ENCODE measurements at places on chromosomes 16 and 17.

GRCh38 chr17:72400863-72401262 is 280.0 kb downstream of the SOX9 start:
- DNase-seq = no peak

GRCh38 chr17:4738136-4739121 is 1.2 kb upstream of the ZMYND15 start:
- no peak for DNase-seq

DNA sequence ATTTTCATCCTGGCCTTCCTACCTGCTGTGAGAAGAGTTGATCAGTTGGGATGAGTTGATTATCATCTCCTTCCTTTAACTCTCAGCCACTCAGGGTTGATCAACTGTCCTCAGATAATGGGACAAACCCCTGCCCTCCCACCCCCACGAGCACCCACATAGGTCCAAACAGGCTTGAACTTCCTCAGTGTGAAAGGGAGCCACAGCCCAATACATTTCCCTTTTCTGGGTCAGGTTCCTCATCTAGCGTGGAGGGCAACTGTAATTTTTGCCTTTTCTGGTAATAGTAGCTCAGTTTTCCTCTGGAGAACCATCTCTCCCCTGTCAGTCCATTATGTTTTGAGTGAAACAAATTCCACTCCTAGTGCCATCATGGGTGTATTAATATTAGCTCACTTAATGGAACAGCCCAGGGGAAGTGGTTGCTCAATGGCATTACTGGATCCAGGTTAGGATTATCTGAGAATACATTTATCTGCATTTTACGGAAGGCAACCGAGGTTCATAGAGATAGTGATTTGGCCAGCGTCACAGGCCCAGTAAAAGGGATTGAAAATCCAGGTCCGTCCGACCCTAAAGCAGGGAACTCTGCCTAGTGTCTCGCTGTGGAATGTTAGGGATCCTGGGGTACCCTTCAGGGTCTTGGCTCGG is 476 bp upstream of the LPCAT2 start:
- DNase-seq = no peak

DNA sequence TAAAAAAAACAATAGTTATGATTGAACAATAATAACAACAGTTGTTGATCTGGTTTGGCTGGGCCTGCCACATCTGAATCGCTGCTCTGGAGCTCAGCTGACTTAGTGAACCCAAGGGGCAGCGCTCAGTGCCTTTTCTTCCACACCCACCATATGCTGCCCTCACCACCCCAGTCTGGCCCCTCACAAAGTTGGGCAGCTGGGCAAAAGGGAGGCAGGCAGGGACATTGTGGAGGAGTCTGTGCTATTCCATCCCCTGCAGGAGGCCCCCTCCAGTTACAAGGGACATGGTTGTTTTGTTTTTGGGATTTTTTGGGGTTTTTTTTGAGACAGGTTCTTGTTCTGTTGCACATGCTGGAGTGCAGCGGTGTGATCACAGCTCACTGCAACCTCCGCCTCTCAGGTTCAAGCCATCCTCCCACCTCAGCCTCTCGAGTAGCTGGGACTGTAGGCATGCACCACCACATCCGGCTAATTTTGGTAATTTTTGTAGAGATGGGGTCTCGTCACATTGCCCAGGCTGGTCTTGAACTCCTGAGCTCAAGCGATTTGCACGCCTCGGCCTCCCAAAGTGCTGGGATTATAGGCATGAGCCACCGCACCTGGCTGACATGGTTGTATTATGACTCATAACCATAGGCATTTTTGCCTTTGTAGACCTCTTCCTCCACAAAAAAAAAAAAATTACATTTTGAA is 8.6 kb upstream of the PECAM1 start:
- DNase-seq = no peak

DNA sequence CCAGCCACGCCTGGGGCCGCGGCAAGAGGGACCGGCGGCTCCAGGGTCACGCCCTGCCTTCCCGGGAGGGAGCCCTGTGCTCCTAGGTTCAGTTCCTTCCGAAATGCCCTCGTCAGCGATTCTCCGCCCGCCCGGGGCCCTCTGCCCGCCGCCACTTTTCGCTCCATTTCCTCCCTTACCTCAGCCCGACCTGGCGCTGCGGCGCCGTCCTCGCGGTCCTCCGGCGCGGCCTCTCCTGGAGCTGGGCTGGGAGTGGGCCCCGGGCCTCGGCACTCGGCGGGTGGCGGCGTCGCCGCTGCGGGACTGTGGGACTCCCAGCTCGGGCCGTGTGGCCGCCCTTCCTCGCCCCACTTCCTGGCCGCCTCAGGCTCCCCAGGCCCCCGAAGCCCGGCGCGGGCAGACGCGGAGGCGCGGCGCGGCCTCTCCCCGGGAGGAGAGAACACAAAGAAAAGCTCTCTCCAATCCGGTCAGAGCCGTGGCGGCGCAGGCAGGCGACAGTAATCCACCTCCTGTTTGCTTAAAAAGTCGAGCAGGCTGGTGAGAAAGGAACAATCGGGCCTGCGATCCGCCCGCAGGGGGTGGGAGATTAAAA is 1.6 kb downstream of the BAHCC1 start:
- no peak for DNase-seq

DNA sequence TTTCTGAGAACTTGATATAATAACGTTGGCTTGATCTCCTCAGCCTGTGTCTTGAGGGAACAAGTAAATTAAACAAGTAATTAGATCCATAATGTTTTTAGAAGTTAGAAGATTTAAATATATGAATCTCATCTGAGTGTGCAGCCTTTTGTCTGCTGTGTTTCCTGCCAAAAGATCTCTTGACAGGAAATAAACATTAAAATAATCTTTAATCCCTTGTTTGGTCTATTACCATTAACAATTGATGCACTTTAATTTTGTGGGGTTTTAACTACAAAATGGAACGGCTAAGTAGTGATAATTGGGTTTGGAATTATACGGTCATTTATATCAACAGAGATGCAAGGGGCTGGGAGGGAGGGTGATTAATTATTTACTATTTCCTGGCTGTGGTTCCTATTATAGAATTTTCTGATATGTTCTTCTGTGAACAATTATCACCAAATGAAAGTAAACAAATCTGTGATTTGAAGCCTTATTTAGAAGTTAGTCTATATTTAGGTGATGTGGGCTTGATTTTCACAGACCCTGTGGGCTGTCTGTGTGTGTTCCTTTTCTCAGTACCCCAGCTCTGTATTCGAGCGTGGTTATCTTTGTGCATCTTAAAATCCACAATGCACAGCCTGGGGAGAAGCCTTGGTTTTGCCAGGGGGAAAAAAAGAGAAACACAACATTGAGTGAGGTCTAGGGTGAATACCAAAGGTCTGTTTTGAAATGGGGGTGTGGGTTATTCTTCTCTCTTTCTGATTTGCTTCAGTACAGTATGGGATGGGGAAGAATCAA is 556.1 kb downstream of the WWOX start:
- DNase-seq = no peak

GRCh38 chr16:72542102-72542501 is 370.1 kb upstream of the PMFBP1 start:
- no peak for DNase-seq

DNA sequence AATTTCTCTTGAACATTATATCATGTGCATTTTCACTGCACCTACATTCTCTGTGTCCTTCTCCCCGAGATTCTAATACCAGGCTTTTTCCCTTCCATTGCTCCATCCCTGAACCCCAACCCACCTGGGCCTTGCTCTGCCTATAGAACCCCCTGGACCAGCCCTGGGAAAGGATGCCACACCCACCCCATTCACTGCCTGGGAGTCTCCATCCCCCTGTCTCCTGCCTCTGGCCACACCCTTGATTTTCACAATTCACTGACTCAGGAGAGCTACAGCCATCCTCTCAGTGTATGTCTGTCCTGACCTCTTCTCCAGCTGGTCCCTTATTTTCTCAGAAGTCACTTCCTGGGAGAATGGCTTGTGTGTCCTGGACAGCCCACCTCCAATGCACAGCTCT is 27.9 kb upstream of the NGFR start:
- no peak for DNase-seq

- no peak for DNase-seq
These were observed 2.1 kb upstream of the CA4 start for GRCh38 chr17:60147553-60148223.

DNA sequence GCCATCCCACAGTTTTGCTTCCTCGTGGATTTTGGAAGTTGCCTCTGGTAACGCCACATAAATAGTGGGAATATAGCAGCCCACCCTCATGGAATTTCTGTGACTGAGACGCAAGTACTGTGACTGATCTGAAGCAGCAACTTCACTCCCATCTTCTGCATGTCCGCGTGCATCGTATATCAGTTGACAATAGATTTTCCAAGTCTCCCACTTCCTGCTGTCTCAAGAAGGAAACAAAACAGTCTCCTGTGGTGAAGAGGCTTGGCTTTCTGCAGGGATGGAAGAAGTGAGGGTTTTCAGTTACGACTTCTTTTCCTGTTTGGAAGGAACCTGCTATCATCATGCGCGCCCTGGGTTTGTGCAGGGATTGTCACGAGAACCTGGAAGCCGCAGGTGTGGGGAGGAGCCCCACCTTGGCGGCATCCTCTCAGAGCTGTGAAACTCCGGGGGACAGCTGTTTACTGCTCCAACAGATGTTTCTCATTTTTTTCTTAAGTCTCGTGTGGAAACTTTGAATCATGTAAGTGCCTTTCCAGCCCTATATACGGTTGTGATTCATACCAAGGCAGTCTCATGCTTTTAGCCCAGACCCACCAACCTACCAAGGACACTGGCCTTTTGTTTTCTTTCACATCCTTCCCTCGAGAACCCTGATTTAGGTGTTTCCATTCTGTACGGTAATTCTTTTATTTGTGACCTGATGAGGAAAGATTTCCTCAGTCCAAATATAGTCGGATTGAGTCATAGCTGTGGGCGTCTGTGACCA is 57.5 kb downstream of the WIPI1 start:
- no peak for DNase-seq

DNA sequence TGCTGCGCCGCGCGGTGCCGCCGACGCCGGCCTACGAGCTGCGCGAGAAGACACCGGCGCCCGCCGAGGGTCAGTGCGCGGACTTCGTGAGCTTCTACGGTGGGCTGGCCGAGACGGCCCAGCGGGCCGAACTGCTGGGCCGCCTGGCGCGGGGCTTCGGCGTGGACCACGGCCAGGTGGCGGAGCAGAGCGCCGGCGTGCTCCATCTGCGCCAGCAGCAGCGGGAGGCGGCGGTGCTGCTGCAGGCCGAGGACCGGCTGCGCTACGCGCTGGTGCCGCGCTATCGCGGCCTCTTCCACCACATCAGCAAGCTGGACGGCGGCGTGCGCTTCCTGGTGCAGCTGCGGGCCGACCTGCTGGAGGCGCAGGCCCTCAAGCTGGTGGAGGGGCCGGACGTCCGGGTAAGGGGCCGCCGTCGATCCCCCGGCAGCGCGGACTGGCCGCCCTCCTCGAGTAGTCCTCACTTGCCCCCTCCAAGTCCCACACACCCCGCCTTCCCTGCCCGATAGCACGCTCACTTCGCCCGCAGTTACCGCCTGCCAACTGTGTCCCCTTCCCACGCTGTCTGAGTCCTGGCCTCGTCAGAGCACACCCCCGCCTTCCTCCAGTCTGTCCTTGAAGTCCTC is 470 bp downstream of the MLYCD start:
- no peak for DNase-seq

DNA sequence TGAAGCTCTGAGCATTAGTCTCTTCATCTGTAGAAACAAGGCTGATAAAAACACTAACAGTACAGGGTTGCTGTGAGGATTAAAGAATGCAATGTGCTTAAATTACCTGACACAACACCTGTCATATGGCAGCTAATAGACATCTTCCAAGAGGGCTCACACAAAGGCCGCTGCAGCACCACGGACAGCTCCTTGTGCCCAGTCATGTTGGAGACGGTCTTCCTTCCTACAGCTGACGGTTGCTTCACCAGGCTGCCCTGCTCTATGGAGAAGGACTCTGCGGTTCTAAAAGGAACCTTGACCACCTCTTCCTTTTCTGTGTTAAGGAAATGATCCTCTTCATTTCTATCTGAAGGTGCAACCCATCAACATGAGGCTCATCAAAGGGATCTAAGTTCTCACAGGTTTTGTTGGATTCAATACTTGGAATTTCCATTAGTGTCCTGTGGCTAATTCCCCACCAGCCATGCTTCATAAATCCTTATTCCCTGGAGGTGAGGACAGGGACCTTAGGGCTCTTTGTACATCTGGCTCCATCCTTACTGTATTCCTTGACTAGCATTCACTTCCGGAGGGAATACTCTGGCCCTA is 138.9 kb upstream of the CES5A start:
- DNase-seq = no peak

GRCh38 chr17:44536090-44536953 is 21.0 kb upstream of the FZD2 start:
- no peak for DNase-seq

GRCh38 chr17:62780269-62780668 is 27.8 kb downstream of the MARCHF10 start:
- DNase-seq = no peak

DNA sequence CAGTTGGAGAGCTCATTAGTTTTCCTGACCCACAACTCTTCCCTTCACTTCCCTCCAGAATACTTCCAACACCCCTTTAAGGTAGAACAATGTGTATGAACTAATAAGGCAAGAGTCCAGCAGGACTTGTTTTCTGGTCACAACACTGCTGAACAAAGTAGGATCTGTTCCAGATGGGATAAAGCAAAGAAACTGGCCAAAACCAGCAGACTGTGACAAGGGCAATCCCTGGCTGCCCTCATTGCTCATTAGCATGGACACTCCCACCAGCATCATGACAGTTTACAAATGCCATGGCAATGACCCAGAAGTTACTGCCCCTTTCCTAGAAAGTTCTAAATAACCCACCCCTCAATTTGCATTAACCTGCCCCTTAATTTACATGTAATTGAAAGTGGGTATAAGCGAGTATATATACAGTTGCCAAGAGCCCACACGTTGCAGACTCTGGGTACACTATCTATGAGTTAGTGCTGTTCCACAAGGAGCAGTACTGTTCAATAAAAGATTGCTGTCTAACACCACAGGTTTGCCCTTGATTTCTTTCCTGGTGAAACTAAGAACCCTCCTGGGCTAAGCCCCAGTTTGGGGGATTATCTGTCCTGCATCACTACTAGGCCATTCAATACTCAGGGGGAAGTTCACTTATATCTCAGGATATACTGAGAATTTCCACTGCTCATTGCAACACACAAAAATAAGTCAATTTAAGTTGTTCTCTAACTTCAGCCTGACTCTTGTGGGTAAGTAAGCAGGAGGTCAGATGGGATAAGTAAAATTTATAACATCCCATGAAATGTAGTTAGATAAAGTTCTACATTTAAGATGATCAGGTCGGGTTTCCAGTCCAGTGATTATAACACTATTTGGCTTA is 82.3 kb downstream of the SSH2 start:
- DNase-seq = no peak

Measured in esophagus squamous epithelium (tissue), 5 donors.